ENCODE measurements at places on chromosomes 11 and 22.

DNA sequence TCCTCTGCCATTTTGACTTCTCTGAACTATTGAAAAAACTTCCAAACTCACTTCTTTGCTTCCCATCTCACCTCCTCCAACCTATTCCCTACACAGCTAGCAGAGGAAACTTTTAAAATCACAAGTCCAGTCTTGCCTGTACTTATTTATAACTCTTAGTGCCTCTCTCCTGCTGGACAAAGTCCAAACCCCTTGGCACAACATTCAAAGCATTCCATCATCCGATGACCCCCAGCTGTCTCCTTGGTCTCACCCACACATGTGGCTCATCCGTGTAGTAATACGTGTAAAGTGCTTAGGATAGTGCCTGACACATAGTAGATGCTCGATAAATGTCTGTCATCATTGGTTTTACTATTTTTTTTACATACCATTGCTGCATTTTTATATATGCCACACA is 101.4 kb downstream of the PARVA start:
- no peak for DNase-seq

GRCh38 chr11:88617226-88617625 is 279.7 kb upstream of the CTSC start:
- no peak for DNase-seq

DNA sequence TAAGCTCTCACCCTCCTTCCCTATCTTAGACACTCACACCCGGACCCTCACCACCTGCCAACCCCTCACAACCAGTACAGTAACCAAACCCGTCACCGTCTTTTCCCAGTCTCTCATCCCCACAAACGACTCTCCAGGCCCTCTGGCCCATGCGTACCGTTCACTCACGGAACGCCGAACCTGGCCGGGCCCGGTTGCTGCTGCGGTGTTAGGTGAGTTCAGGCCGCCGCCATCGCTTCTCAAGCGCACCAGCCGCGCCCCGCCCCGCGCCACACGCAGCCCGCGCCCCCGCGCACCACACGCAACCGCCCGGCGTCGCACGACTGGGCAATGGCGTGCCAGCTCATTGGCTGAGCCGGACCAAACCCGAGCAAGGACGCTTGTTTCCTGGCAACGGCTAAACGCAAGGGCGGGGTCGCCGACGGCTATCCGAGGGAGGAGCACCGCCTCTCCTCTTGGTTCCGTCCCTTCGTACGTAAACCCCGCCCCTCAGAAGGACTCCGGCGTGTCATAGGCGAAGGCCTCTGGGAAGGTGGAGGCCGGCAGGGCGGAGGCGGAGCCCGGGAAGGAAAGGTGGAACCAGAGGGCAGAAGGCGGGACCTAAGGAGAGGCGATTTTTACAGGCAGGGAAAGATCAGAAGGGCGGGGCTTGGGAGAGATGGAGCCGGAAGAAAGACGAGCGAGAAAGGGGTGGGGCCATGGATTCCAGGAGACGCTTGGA is at the start of gene FHIP1B:
FHIP1B (minus strand) TSS at position 250 of the 721 bp plus-strand sequence. CDS start 10,120 bp downstream, outside the sequence.
- DNase-seq: peak; percentile 100

- no peak for DNase-seq
Measured at GRCh38 chr11:83118814-83119213, 38.1 kb upstream of the PCF11 start.

- DNase-seq: no peak
Measured at GRCh38 chr11:87039371-87039770, 1.6 kb downstream of the TMEM135 start.

DNA sequence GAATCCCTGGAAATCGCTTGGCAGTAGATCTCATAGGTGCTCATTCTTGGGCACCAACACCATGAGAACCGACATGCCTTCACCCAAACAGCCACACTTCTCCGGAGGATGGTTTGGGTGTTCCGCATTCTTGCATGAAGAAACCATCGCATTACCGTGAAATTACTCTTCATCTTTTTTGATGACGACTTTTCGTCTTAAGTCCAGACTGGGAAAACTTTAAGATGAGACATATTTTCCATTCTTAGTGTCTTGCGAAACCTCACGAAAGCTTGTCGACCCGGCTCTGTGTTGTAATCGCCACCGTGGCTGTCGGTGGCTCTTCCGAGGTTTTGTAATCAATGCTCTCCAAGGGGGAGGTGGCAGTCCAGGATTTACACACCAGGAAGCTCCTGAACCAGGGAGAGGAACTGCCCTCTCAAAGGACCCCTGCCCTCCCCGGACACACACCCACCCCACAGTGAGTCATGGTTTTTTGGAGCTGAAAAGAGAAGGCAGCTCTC is 1.7 kb downstream of the TOM1 start:
- peak; percentile 99 for DNase-seq

DNA sequence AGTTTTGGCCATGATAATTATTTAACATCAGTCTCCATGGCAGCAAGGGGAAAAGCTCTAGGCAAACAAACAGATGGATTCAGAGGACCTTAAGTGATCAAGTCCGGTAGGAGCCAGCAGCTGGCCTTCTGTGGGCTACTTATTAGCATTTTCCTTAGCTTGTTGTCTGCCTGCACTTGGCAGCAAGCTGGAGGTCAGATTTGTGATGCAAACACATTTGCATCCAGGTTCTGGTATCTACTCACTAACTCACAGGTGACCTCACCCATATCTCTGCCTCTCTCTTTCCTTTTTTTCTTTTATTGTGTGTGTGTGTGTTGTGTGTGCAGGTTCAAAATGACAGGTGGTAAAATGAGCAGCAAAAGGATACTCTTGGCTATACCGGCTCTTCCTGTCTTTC is 32.3 kb downstream of the ARHGAP42 start:
- DNase-seq: no peak

- DNase-seq: no peak
Measured at GRCh38 chr22:46728470-46728869, 9.6 kb downstream of the CERK start.

DNA sequence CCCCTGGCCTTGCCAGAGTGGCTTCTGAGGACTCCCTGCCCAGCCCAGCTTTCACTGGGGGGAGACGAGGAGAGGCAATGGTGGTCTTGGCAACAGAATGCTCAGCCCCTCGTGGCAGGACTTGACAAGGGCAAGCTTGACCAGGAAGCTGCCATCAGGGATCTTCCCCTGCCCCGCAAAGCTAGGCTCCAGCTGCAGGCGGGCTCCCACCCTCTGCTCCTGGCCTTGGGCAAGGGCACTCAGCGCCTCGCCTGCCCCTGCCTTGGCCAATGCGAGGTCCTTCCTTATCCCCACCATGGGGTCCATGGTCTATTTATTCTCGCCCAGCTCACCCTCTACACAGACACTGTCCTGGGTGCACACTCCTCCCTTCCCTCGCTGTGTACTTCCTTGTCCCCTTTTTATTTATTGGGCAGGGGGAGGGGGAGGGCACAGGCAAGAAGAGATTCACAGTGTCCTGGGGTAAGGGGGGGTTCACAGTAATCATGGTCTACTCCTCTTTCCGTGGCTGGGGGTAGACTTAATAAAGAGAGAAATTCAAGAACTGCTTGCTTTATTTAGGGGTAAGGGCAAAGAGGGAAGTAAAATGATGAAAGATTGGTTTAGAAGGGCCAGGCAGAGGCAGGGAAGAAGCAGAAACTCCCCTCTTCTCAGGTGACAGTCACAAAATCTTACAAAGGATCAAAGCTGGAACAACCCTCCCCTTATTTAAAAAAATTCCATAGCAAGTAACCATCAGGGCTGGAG is 1.6 kb downstream of the GPHA2 start:
- DNase-seq: no peak

DNA sequence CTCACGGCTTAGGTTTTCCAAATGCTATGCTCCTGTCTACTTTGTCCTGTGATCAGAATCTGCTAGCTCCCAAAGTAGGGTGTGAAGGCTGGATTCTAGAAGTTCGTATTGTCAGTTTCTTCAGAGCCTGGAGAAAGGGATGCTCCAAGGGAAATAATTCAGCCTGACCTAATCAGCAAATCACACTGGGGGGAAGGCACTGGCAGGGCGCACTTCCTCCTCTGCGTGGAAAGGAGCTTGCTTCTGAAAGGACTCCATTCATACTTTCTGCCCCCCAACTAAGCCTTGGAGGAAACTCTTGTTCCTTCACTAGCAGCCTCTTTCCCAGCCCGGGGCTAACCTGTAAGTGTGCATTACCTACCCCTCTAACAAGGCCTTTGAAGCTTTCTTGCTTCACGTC is 165.9 kb downstream of the NAV2 start:
- no peak for DNase-seq

DNA sequence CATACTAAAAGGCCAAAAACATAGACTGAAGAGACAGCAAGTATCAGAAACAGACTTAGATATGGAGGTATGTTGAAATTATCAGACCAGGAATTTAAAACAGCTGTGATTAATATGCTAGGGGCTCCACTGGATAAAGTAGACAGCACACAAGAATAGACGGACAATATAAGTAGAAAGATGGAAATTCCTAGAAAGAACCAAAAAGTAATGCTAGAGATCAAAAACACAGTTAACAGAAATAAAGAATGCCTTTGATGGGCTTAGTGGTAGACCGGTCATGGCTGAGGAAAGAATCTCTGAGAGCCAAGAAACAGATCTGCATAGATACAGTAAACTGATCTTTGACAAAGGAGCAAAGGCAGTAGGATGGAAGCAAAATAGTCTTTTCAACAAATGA is 250.2 kb downstream of the SWAP70 start:
- DNase-seq: no peak

DNA sequence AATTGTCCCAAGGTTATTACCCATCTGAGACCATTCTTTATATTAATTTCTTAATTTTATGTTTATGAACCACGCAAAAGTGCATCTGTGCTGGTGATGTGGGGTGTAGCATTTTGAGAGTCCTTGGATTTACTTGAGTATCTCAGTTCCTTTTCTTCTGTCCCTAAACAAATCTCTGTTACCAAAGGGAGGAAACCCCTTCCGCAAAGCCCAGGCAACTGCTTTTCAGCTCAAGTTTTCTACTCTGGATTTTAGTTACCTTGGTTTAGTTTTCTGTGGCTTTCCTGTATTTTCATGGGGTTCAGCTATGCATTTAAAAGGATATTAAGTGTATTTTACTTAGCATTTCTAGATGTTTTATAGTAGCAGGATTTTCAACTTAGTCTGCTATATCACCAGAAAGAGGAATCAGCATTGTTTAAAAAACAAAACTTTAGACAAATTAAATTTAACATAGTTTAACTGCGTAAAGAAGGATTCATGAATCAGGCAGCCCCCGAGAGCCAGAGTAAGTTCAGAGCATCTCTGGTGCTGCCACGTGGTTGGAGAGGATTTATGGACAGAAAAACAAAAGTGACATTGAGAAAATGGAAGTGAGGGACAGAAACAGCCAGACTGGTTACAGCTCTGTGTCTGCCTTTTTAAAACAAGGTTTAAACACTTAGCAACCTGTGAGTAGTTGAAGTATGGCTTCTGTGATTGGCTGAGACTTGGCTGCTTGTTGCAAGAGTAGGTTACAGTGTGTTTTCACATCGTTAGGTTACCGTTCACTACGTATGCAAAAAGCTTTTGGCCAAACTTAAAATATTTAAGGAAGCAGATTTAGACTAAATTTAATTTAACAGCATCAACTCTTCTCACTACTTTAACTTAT is 9.6 kb downstream of the ADM start:
- peak; percentile 72 for DNase-seq

GRCh38 chr22:49777569-49778249 is 50.0 kb downstream of the BRD1 start:
- no peak for DNase-seq

DNA sequence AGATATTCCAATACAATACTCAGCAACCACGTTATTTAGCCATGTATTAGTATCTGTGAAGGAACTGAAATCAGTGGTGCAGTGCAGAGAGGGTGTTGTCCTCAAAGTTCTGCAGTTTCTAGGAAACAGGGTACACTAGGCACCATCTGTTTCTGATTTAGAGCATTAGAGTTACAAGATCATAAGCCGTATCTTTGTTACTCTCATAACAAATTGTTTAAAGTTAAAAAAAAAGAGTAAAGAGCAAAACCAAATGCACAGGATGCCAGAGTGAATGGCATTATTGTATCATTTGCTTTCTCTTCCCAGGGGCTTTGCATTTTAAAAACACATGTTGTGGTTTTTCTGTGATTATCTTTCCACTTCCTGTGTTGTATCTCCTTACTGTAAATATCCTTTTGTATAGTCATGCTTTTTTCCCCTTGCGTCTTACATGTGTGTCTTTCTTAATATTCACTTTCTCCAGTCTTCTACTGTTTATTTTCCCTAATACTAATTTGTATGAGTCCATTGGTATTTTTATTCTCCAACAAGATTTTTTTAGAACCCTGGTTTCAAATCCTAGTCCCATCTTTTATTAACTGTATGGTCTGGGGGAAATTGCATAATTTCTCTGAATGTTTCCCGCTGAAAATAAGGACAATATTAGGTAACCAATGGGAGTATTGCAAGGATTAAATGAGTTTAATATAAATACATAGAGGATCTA is 15.2 kb upstream of the NUP160 start:
- DNase-seq: no peak

- no peak for DNase-seq
Measured at GRCh38 chr22:46319319-46319718, 16.2 kb upstream of the TRMU start.

DNA sequence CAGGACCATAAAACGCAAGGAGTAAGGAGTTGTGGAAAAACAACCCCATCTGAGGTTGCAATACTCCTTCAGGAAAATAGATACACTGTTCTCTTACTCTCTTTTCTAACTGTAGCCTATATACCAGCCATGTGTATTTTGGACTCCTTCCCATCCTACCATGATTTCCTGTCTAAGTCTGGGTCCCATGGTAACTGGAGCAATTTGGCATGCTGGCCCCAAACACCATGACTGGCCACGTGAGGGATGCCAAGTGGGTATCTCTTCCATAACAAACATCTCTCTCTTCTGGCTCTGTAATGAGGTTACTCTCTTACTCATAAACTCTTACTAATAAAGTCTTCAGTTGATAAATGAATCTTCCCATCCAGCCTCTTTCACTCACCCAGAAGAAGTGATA is 26.5 kb downstream of the ABTB2 start:
- no peak for DNase-seq

GRCh38 chr22:35542157-35542938 is 1.7 kb downstream of the RASD2 start:
- no peak for DNase-seq

- no peak for DNase-seq
Measured at GRCh38 chr11:125452125-125452470, 44.0 kb downstream of the FEZ1 start.
